T-helper 2 cell treated with Interferon-gamma antibody and Interleukin-4, amounts not matched to agents 5 μg/mL and 100 μg/mL, for 36 hours (primary cell): ENCODE measurements at places on chromosomes 16 and 17.

DNA sequence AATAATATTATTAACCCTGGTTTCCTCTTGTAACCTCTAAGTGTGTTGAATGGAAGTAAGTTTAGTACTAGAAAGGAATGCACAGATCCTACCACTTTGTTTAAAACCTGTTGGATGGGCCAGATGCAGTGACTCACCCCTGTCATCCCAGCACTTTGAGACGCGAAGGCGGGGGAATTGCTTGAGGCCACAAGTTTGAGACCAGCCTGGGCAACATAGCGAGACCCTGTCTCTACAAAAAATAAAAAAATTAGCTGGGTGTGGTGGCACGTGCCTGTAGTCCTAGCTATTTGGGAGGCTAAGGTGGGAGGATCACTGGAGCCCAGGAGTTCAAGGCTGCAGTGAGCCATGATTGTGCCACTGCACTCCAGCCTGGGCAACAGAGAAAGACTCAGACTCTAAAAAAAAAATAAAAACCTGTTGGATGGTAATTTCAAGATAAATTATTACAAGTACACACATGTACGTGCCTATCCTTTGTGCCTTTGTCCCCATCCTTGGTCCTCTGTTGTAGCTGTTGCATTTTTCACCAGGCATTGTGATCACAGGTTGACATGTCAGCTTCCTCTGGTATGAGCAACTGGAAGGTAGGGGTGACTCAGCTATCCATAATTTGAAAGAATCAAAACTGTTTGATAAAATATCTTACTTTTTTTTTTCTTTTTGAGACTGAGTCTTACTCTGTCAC, 30.7 kb upstream of the METTL9 start:
- no peak for DNase-seq

GRCh38 chr17:82235775-82236141, 6.9 kb downstream of the SLC16A3 start:
- DNase-seq: no peak

- no peak for DNase-seq
These were observed 7.4 kb downstream of the NDRG4 start for GRCh38 chr16:58507195-58507962.

GRCh38 chr17:7586673-7587419, 3.0 kb downstream of the SOX15 start:
- DNase-seq: no peak

DNA sequence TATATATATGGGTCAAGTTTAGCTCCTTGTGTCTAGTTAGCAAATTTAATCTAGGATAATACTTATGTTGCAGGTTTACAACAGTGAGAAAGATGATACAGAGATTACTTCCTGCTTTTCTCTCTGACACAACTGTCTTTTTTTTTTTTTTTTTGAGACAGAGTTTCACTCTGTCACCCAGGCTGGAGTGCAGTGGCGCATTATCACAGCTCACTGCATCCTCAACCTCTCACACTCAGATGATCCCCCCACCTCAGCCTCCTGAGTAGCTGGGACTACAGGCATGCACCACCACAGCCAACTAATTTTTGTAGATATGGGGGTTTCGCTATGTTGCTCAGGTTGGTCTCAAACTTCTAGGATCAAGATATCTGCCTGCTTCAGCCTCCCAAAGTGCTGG, 706.9 kb upstream of the SOX9 start:
- DNase-seq: no peak

DNA sequence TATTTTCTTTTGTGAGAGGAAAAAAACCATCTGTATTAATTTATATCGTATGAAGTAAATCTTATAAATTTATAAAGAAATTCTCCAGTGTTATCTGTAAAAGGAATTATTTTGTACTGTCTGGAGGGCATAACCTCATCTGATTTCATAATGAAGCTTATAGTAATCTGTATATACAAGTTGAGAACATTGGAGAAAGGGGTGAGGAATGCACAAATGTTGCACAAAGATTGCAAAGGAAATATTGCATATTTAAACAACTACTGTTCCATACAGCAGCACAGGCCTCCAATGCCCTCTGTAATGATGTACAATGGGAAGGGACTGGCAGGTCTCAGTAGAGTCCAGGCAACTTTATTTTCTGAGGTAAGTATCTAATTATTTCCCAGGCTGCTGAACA, 50.8 kb upstream of the KCNJ16 start:
- DNase-seq: no peak

DNA sequence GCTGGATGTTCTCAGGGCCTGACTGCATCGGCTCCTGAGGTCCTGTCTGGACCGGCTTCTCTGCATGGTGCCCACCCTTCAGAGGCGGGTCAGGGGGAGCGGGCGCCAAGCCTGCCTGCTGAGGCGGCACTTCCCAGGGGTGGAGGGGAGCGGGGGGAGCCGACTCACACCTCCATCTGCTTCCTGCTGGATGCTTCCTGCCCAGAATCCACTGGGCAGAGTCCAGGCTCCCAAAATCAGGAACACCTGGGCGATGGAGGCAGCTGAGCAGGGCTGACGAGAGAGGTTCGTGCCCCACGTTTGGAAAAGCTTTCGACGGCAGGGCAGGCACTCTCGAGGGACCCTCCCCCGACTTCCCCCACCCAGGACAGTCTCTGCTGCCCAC, 42.2 kb downstream of the TIMM22 start:
- no peak for DNase-seq

DNA sequence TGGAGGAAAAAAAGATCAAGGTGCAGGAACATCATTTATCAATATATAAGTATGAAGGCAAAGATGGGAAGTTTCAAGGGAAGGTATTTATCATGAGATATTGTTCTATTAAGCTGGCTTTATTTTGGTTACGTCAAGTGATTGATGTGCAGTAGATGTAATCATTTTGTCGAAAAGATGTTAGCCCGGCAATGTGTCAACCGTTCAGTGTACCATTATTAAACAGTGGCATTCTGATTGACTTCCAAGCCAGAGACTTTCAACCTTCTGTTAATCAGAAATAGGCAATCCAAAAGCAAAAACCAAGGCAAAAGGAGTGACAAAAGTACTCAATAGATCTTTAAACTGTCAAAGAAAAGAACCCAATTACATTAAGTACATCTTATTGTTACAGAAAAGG, 1340.3 kb upstream of the GOT2 start:
- no peak for DNase-seq

DNA sequence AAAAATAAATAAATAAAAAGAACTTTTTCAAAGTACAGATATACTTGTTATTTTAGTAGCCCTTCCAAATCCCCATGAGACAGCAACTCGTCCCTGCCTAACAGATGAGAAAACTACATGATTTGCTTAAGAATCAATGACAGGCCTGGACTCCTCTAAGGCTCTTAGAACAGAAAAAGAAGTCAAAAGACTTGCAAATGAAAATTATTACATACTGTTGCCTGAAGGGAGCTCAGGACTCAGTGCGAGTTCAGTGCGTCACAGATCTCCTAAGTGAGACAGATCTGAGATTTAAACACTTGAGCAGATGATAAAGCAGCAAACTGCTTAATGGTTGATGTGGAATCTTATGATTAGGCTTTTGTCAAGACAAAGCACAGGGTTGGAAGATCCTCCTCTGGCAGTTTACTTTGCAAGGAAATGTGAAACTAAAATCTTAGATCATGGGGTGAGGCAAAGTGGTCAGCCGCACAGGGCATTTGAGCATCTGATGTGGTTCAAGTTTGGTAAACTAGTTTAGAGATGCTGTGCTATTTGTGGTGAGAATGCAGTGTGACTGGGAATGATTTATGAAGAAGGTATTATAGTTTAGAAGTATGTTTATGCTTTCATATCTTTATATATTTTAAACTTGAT, 138.1 kb downstream of the TRIM37 start:
- DNase-seq: no peak

GRCh38 chr17:162689-163088, 18.8 kb downstream of the DOC2B start:
- no peak for DNase-seq

- no peak for DNase-seq
These were observed 9.8 kb upstream of the BRCA1 start for GRCh38 chr17:43134774-43135453.

GRCh38 chr17:1970843-1971384, 54.2 kb downstream of the RTN4RL1 start:
- DNase-seq: no peak

GRCh38 chr17:10130263-10130662, 68.1 kb downstream of the GAS7 start:
- no peak for DNase-seq

GRCh38 chr17:80851277-80851925, 140.2 kb upstream of the CHMP6 start:
- no peak for DNase-seq

DNA sequence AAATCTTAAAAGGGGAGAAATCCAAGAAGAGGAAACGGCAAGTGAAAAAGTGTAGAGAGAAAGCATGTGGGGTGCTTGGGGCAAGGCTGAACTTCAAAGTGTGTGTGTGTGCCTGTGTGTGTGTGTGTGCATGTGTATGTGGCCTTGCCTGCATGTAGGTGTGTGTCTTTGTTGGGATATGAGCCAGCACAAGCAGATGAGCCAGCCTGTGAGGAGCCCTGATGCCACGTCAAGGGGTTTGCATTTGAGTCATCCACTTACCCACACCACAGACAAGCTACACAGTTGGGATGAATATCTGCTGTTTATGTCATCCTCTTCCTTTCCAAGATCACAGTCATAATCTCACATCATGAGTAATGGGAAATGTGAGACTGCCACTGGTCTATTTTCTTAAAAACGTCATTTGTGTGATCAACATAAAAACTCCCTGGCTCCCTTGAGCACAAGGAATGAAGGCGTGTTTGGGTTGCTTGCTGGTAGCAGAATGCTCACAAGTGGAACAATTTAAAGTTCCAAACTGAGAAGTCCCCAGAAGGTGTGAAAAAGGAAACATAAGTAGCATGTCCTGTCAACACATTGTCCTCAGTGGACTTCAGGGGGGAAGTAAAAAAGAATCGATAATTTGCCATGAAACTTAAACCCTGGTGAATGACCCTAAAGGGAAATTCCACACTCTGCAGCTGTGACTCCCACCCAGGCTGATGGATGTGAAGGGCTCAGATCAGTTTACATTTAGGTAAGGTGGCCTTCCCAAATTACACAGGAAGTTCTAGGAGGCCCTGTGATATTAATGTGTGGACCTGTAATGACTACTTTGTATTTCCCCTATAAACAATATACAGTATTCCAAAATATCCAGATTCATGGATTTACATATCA, 14.7 kb downstream of the KCTD19 start:
- peak; percentile 94 for DNase-seq

- no peak for DNase-seq
These were observed 312.2 kb downstream of the BCAS3 start for GRCh38 chr17:60989846-60990245.

DNA sequence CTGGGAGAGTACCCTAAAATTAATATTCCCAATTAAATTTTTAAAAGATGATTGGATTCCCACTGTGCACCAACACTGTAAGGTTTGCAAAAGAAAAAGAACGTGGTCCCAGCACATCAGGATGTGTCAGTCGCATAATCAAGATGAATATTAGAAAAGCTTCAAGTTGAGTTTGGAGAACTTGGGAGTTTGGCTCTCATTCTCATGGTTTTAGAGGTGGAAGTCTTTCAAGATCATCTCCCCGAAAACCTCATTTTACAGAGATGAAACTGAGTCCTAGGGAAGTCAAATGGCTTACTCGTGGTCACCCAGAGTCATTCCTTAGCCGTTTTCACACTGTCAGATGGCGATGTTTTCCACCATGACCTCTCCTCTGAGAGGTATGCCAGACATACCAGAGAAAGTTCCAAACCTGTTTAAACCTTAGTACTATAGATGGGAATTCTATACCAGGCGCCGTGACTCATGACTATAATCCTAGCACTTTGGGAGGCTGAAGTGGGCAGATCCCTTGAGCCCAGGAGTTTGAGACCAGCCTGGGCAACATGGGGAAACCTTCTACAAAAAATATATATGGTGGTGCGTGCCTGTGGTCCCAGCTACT, 1.2 kb downstream of the SEC14L1 start:
- DNase-seq: no peak

DNA sequence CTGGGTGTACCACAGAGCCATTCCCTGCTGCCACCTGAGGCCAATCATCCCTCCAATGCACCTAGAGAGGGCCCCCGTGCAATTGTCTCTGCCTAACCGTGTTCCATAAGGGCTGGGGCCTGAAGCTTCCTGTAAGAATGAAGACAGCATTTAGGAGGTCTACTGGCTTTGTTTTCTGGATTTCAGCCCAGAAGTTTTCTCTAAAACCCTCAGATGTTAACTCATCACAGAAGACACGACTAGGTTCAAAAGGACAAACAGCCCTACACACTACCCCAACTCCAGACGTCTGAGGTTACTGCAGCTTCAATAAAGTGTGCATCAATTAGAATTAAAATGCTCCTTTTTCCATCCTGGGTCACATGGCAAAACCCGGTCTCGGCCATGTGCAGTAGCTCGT, 10.8 kb upstream of the DRG2 start:
- DNase-seq: no peak

DNA sequence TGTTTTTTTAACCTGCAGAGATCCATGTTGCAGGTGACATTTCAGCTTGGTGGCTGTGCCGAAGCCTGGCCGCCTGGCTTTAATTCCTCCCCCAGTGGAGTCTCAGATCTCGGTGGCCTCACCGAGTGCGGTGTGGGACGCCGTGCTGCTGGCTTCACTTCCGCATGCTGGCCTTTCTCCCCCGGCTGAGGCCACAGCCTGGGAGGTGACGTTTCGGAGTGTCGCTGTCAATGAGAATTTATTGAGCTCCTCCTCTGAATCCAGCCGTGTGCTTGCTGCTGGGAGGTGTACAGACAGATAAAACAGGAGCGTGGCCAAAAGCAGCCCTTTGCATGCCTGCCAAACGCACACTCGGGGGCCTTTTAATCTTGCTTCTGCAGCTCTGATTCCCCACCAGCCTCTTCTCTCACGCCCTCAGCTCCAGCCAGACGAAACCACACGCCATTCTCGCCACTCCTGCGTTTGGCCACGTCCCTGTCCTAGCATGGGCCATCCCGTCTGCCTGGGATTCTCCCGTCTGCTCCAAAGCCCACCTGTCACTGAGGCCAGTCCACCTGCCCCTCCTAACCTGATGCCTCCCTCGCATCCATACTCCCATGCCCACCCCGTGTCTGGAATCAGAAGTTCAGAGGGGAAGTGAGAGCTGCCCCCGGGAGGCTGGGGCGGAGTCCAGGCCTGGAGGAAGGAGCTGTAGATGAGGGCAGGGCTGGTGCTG, 3.6 kb downstream of the GSE1 start:
- DNase-seq: no peak

DNA sequence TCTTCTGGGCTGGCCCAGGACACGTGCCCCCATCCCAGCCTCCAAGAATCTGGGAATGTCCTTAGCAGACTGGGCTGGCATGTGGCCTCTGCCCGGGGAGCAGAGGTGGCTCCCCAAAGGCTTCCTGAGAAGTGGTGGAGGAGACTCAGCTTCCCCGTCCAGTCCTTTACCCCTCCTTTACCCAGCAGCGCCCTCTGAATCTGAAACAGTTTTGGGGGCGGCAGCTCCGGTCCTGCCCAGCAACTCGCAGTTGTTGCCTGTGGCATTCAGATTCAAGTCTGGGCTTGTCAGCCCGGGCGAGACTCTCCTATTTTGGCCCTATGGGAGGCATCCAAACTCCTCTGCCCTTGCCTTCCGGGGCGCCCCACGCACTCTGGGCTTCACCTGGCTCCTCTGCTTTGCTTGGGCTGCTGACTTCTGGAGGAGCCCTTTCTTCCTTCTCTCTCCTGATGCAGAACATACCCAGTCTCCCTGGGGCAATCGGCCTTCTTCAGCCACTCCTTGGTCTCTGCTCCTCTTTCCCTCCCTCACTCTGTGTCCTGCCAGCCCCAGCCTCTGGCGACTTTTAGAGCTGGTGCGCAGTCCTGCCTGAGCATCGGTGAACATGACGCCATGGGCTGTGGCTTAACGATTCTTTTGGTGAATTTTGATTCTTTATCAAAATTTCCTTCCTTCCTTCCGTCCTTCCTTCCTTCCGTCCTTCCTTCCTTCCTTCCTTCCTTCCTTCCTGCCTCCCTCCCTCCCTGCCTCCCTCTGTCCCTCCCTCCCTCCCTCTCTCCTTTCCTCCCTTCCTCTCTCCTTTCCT, 55.2 kb downstream of the CMIP start:
- DNase-seq: no peak
